ENCODE measurements at places on chromosomes 1 and 21.

DNA sequence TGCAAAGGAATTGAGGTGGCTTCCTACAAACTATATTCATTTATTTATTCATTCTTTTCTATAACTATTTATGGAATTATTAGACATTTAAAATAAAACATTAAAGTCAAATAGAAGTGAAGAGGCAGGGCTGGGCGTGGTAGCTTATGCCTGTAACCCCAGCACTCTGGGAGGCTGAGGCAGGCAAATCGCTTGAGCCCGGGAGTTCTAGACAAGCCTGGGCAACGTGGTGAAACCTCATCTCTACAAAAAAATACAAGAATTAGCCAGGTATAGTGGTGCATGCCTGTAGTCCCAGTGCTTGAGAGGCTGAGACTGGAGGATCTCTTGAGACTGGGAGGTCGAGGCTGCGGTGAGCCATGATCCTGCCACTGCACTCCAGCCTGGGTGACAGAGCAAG, 23.8 kb downstream of the DNM3 start:
- DNase-seq, result no peak

DNA sequence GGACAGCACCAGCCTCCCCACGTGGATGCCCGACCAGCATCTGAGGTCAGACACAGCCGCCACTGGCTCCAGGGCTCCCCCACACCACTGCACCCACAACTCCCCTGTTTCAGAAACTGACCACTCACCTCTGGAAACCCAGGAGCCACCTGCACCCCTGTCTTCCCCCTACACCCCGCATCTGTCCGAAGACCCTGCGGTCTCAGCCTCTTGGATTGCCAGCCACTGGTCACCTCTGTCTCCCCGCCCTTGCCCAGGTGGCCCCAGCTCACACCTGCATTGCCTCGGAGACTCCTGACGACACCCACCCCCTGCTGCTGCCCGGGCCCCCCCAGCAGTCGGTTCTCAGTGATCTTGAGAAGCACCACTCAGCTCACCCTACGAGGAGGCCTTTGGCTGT, 21.3 kb upstream of the NPHP4 start:
- no peak for DNase-seq

GRCh38 chr1:65918564-65918963, 125.9 kb downstream of the PDE4B start:
- no peak for DNase-seq

- no peak for DNase-seq
Observed at GRCh38 chr1:24606621-24607020, 36.5 kb upstream of the SRRM1 start.

GRCh38 chr1:56301791-56302190, 277.6 kb downstream of the PLPP3 start:
- DNase-seq, result no peak

- no peak for DNase-seq
Observed at GRCh38 chr1:55230659-55231058, 15.5 kb upstream of the USP24 start.

DNA sequence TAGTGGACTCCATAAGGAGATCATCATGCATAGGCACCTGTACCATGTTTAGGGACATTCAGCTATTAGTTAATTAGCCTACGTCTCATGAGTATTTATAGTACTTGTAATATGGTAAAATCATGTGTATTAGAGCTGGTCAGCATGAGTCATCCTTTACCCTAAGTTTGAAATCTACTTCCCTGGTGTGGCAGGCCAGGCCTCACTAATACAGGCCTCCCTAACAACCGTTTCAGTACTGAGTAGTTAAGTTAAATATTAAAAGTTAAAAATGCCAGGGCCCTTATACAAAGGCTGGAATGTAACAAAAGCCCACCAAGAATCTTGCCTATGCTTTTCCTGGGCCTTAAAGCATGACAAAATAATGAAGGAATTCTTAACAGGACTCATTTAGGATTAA, 356.3 kb upstream of the DPYD start:
- DNase-seq, result no peak

- DNase-seq, result no peak
Observed at GRCh38 chr21:31900121-31900895, 27.5 kb downstream of the HUNK start.

GRCh38 chr1:191608367-191608766, 549.9 kb upstream of the RGS18 start:
- DNase-seq, result no peak

GRCh38 chr21:37509802-37510393, 143.3 kb downstream of the DYRK1A start:
- DNase-seq, result no peak

- no peak for DNase-seq
Observed at GRCh38 chr1:173768827-173769226, 54.0 kb downstream of the KLHL20 start.

GRCh38 chr1:229221106-229222019, 49.5 kb upstream of the RAB4A start:
- no peak for DNase-seq

GRCh38 chr1:171286032-171286705, 27.8 kb upstream of the FMO4 start:
- DNase-seq, result no peak
